ENCODE measurements at places on chromosomes 6 and 20.

GRCh38 chr20:24732076-24732475 lies 217.0 kb upstream of the CST7 start:
- no peak for DNase-seq

- DNase-seq, result no peak
These were observed 35.0 kb upstream of the ENTPD6 start for GRCh38 chr20:25160467-25160866.

DNA sequence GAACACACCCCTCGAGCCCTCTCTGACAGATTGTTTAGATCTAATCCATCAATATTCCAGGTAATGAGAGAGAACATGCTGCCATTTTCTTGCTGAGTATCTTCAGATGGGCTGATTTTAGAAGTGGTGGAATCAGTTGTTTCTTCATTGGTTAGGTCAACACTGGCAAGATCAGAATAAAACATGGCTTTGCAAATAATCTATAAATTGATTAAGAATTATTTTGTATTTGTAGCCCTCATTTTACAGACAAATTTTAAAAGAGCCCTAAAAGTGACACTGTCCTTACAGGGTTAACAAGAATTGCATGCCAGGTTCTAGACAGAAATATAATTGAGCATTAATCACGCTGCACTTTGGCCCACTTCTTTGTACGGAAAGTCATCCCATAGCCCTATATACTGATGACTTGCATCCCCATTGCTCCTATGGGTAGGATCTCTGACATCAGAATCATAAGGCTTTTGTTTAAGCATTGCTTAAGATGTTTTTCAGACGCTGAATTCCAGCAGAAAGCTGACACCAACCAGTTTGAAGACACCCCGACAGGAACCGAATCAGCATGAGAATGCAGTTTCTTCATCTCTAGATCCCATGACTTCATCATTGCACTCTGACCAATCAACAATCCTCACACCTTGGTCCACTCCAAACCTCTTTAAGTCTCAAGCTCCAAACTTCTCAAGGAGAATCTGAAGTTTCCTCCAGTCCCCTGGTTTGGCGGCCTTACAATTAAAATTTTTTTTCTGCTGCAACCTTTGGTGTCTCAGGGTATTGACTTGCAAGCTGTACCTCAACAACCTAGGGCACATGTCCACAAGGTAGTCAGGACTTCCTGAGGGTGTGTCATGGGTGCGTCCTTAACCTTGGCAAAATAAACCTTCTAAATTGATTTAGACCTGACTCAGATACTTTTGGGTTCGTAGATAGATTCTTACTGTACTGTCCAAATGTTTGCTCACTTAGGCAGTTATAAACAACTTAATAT lies 7.8 kb downstream of the TDP2 start:
- no peak for DNase-seq

DNA sequence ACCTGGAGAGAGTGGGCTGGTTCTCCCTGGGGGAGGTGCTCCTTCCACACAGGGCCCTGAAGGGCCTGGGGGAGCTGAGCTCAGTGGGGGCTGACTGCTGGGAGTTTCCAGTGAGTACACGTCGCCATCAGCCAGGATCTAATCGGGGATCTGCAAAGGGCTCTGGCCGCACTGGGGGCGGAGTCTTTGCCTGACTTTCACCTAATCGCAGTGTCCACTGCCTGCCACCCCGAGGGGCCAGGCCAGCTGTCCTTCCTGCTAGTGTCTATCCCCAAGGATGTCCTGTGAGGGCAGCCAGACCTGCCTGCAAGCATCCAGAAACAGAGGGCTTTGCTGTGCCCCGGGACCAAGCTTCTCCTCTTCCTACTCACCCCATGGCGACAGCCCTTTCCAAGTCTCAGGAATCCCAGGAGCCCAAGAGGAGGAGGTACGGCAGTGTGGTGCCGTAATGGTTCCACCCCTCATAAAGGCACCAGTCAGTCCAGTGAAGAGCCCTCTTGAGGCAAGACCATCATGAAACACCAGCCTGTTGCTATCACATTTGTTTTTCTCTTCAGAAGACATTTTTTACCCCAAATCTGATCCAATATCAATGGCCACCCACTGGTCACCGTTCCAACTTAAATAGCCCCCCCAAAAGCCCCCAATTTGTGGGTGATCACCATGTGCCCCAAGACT lies 243.1 kb upstream of the ECI2 start:
- no peak for DNase-seq

- no peak for DNase-seq
These were observed 50.5 kb upstream of the ASIP start for GRCh38 chr20:34190679-34191090.

- DNase-seq, result no peak
These were observed 160.3 kb upstream of the ATXN1 start for GRCh38 chr6:16921399-16922110.

GRCh38 chr20:44781118-44781517 lies 29.2 kb downstream of the RIMS4 start:
- no peak for DNase-seq

GRCh38 chr6:74976026-74976425 lies 229.8 kb downstream of the COL12A1 start:
- DNase-seq, result no peak

DNA sequence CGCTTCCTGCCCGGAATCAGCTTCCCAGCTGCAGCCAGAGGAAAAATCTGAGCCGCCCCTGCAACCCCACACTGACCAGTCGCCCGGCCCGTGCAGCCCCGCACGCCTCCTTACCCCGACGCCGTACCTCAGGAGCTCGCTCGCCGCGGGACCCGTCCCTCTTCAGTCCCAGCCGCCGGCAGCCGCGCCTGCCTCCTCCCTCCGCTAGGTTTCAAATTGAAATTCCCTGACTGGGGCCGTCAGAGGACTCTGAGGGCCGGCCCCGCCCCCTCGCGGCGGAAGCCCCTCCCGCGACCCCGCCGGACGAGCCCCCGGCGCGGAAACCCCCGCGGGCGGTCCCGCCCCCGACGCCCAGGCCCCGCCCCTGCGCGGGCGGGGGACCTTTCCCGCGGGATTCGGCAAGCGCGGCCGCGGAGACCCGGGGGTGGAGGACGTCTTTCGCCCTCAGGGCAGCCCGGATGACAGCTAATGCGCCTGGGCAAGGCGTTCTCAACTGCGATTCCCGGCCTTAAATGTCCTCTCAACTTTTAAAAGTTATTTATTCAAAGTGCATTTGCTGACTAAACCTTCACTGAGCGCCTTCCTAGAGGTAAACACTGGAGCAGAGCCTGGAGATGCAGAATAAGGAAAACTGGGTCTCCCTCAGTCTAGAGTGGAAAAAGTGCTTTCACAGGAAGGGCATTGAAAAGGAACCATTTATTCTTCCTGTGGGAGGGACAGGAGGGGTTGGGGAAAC lies at the start of gene EPB41L2:
Gene EPB41L2 (minus strand): TSS at position 218 of the 736 bp plus-strand sequence. CDS start 106,760 bp downstream, outside the sequence.
- DNase-seq, result peak; percentile 70

- no peak for DNase-seq
These were observed 395.1 kb downstream of the TFAP2B start for GRCh38 chr6:51213811-51214210.

GRCh38 chr6:70028926-70029325 lies 162.6 kb downstream of the COL19A1 start:
- DNase-seq, result no peak

- no peak for DNase-seq
These were observed 72.8 kb downstream of the RTN4IP1 start for GRCh38 chr6:106556368-106556960.

- no peak for DNase-seq
These were observed 12.5 kb upstream of the ALDH8A1 start for GRCh38 chr6:134962421-134962820.

GRCh38 chr20:6732001-6732447 lies 35.5 kb upstream of the BMP2 start:
- no peak for DNase-seq

DNA sequence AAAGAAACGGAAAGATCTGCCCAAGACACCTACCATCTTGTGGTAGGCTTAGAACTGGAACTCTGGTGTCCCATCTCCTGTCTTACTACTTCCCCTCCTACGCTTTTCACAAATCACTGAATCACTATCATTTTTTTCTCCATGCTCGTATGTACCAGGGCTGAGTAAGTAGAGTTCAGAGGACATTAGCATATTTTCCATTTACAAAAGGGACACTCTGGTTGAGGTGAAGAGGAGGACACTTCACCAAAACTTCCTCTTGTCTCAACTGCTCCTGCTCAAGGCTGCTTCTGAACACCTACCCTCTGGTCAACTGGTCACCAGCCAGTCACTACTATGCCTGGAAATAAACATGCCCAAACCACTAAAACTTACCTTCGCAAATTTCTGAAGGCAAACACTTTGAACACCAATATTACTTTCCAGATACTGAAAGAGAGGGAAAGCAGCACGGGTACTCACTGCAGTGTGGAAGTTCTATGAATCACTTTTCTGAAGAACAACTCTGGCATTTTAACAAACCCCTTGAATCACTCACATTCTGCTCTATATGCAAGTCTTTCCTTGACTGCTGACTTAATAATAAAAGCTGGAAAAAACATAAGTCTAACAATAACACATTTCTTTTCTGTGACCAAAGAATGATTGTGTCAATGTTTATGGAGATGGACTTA lies 123.3 kb downstream of the INSM1 start:
- DNase-seq, result no peak

DNA sequence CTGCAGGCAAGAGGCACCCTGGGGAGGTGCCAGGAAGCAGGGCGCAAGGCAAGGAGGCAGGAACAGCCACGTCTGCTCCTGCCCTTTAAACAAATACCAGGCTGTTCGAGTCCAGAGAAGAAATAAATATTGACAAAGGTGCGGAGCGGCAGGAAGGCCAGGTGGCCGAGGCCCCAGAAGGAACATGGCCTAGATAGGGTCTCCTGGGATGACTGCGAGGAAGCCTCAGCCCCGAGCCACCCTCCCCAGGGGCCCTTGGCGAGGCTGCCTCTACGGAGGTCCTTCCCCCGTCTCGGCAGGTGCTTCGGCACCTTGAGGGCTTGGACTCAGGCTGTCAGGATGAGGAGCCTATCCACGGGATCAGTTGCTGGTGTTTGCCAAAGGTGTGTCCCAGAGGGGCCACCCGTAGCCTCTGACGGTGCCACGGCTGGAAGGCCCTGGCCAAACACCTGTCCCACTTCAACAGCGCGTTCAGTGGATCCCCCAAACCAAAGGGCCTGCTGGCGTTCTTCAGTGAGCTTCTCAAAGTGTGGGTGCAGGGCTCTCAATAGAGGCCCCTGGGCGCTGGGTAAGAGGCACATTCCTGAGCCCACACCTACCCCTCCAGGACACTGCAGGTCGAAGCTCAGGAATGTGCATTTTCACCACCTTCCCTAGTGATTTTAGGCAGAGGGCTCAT lies 39.8 kb downstream of the SNX5 start:
- no peak for DNase-seq

DNA sequence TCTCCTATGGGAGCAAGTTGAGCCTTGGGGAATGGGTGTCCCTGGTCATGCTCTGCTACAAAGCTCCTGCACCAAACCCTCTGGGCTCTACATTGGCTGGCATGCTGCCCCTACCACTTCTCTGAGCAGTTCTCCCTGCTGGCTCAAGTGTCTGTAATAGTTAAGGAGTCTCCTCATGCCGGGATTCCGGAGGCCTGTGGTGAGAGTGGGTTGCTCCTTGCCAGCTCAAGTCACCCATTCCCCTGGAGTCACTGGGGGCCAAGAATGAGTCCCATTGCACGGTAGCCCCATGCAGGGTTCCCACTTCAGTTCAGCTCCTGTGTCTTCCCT lies 173.9 kb downstream of the PRDM13 start:
- no peak for DNase-seq

All from stimulated activated CD4-positive, alpha-beta T cell treated with anti-CD3 and anti-CD28 coated beads, TNF-alpha, amount 100 ng/mL, for 4 hours (primary cell).